Chondrocyte (in vitro differentiated cells): ENCODE measurements at places on chromosomes 13 and 19. TPM values are rescaled to one million over a fixed set of nuclear protein-coding genes. Genes with fewer than 3 reads are reported as not detected.

The CYP2B6 gene
- not detected in 3 replicates for total RNA-seq

The ZNF90 gene
- 2.3 to 5.1 TPM (median 2.4 TPM) in 3 replicates for total RNA-seq

The SYNE4 gene
- total RNA-seq = 0.27 to 1.2 TPM (median 0.49 TPM) in 3 replicates

The NPAS1 gene
- 1.0 to 1.8 TPM (median 1.7 TPM) in 3 replicates for total RNA-seq

The GET3 gene
- total RNA-seq = 44.2 to 57.0 TPM (median 48.8 TPM) in 3 replicates

The FOSB gene
- 25.5 to 50.9 TPM (median 43.8 TPM) in 3 replicates for total RNA-seq

The TMEM38A gene
- 3.1 to 3.7 TPM (median 3.7 TPM) in 3 replicates for total RNA-seq

GRCh38 chr19:3725121-3725520 is 16.9 kb downstream of the TJP3 start:
- DNase-seq = no peak

DNA sequence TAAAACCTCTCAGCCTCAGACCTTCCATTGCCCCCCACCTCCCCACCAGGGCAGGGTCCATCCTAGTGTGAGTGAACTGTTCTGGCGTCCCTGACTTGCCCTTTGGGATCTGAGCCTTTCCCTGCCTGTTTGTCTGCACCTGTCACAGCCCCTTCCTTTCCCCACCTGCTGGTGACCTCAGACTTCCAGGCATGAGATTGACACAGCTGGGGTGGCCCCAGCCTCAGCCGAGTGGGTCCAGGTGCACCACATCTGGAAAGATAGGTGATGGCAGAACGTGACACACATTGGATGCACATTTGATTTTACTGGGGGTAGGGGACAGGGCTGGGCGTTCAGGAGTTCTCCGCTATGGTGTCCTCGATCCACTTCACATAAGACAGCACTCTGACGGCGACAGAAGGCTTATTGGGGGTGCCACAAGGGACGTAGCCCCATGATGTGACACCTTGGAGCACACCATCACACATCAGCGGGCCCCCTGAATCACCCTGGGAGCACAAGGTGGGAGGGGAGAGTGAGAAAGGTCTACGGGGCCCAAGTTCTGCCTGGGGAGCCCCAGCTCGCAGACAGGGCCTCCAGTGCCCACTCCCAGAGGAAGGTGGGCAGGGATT is 4.6 kb downstream of the KLK1 start:
- DNase-seq = no peak

DNA sequence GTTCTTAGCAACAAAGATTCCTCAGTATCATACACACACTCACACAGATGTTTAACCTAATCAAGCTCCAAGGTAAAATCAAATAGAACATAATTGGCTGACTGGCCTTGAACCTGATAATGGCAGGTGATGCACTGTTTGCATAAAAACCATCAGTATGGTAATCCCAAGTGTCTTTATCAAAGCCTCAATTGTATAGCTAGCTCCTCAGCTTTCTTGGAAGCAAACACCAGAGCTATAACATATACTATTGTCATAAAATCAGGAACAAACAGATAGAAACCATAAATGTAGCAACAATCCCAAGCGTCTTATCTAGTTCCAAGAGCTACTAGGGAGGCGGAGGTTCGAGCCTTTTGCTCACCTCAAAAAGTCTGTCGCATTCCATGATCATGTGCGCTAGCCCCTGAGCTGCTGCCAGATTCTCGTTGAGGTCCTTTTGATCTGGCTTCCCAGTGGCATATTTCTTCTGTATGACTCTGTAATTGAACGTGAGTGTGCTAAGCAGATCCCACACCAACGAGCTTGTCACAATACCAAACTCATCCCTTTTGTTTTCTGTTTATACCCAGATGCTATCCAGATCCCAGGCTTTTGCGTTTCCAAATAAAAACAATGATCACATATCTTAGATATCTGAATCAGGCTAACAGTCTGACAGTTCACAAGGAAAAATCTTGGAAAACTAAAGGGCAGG is 95.3 kb downstream of the KL start:
- DNase-seq = no peak

- no peak for DNase-seq
Observed at GRCh38 chr13:36453516-36453915, 21.2 kb downstream of the CCNA1 start.

- no peak for DNase-seq
Observed at GRCh38 chr13:37716420-37717195, 118.0 kb upstream of the POSTN start.

GRCh38 chr19:11400798-11401197 is 16.7 kb upstream of the EPOR start:
- DNase-seq = no peak

DNA sequence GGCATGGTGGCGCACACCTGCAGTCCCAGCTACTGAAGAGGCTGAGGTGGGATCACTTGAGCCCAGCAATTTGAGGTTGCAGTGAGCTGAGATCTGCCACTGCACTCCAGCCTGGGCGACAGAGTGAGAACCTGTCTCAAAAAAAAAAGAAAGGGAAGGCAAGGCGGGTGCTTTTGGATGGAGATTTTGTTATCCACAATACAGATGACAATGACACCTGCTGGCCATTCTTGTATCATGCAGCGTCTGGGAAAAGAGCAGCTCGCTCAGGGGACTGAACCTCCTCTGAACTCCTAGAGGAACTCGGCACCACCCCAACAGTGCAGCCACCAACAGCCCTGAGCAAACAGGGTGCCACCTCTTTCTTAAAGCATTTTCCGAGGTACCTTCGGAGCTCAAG is 22.8 kb downstream of the HAUS8 start:
- DNase-seq = no peak

DNA sequence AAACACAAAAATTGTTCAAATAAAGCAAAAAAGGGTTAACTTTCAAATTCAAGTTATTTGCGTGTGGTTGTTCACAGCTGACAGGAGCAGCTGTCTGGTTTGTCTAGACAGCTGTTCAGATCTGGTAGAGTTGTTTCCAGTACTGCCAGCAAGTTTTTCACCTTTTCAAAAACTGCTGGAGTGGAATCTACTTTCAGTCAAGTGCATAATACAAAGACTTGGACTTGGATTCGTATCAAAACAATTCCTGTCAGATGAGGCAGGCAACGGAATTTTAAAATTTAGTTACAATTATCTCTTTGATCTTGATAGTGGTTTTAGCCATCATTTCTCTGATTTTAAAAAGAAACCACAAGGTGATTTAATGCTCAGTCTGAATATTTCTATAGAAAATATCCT is 51.7 kb upstream of the EEF1AKMT1 start:
- no peak for DNase-seq

DNA sequence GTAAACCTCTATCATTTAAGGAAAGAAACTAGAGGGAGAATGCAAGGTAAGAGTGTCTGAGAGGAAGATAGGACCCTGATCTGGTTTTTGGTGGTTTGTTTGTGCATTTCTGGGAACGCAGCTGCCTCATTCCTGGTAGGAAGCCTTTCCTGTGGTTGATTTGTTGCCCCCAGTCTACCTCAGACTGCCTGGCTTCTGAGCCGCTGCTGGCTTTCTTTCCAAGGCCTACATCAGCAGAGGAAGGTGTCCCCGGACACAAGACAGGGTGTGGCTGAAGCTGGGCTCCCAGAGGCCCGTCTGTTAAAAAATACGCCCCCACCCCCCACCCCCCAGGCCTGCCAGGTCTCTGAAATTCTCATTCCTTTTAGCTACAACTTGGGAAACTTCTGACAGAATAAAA is 42.6 kb downstream of the C13orf42 start:
- DNase-seq = no peak

GRCh38 chr13:27522847-27523246 is 72.5 kb upstream of the MTIF3 start:
- DNase-seq = no peak
